NCI-H2029 treated with DMSO at 0.1 percent for 48 hours (cell line): ENCODE measurements at places on chromosomes 16 and 17.

- DNase-seq: no peak
Measured at GRCh38 chr17:36583787-36584186, 7.9 kb upstream of the DHRS11 start.

- DNase-seq: no peak
Measured at GRCh38 chr16:83925957-83926725, 26.9 kb upstream of the OSGIN1 start.

- no peak for DNase-seq
Measured at GRCh38 chr16:59758848-59759247, 1024.7 kb upstream of the GOT2 start.

DNA sequence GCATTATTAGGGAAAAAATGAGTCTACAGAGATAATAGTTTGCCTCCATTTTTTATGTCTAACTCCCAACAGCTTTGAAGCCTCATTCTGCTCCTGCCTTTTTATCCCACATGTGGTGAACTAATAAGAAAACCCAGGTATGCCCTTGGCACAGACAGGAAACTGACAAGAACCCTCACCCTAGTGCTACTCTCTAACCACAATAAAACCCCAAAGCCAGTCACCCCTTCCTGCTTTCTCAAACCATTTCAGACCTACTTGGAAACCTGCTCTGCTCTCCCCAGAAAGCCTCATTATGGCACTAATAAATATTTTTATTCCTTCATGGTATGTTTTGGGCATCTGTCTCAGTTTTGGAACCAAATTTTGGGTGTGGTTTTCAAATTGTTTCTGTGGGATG lies 3.9 kb upstream of the MARVELD3 start:
- no peak for DNase-seq

DNA sequence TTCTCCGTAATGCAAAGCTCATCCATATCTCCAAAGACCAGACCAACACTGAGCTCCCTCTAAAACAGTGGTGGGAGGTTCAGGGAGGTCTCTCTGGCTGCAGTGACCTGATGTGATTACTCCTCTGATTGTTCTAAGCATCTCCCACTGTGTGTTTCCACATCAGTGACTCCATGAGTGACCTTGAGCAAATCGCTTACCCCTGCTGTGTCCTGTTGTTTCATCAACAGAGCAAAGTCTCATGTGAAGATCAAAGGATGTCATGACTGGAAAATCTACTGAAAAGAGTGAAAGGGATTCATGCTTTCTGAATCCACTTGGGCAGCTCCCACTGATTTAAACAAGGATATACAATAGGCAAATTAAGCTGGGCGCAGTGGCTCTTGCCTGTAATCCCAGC lies 352.9 kb downstream of the TMEM114 start:
- no peak for DNase-seq
